ENCODE measurements at places on chromosomes 7 and 10.
A peak's percentile ranks its signal among the peaks of the same experiment; 100 is the strongest.

DNA sequence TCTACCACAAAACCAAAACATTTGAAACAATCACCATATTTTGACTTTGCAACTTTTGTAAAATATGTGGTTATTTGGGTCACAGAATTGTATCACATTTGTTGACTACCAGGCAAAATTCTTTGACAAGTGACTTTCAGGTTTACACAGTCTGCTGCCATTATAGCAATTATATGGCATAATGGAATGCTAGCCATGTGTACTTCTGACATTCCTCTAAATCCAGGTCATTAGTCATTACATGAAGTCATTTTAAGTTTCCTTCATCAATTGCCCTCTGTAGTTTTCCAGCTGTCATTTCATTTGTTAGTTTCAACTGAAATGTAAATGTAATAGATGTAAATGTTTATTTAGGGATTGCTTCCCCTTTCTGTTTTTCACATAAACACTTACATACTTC is 137.5 kb downstream of the IMMP2L start:
- no peak overlapping the region for H3K4me3 ChIP-seq
- H3K36me3 ChIP-seq, result no peaks in the 10 kb centered on the region
- H3K27ac ChIP-seq, result no peak overlapping the region
- H3K4me1 ChIP-seq, result no peaks in the 10 kb centered on the region
- DNase-seq, result no peak
- H3K27me3 ChIP-seq, result no peaks in the 10 kb centered on the region

- no peak for DNase-seq
- no peaks in the 10 kb centered on the region for H3K27me3 ChIP-seq
- peaks cover 69% of the 10 kb centered on the region for H3K36me3 ChIP-seq
These were observed 40.7 kb downstream of the OGDH start for GRCh38 chr7:44646921-44647636.

- H3K36me3 ChIP-seq, result peaks cover 93% of the 10 kb centered on the region
- no peak overlapping the region for H3K27ac ChIP-seq
- DNase-seq, result no peak
- H3K27me3 ChIP-seq, result no peaks in the 10 kb centered on the region
- H3K4me3 ChIP-seq, result no peak overlapping the region
These were observed 57.0 kb upstream of the EFCAB10 start for GRCh38 chr7:105638334-105638733.

DNA sequence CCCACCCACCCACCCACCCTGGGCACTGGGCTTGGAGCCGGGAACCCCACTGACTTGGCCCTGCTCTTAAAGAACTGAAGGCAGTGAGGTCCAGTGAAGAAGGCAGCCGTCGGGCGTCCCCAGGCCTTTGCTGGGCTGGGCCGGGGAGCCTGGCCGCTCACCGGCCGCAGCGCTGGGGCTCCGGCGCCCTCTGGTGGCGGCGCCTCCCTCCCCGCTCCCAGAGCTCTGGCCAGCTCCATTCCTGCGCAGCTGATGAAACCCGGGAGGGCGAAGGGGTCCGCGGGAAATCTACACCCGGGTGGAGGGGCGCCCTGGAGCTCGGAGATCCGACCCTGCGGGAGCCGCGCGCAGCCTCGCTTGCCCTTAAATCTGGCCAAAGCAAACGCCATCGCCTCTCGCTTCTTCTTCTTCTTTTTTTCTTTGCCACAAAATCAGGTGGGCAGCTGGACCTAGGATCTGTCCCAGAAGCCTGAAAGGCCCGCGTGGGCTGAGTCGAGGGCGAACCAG is 1.7 kb upstream of the CXCL12 start:
- no peak overlapping the region for H3K4me3 ChIP-seq
- peaks cover 47% of the 10 kb centered on the region for H3K27me3 ChIP-seq
- H3K27ac ChIP-seq, result no peak overlapping the region
- no peak for DNase-seq
- H3K4me1 ChIP-seq, result peaks cover 7% of the 10 kb centered on the region

DNA sequence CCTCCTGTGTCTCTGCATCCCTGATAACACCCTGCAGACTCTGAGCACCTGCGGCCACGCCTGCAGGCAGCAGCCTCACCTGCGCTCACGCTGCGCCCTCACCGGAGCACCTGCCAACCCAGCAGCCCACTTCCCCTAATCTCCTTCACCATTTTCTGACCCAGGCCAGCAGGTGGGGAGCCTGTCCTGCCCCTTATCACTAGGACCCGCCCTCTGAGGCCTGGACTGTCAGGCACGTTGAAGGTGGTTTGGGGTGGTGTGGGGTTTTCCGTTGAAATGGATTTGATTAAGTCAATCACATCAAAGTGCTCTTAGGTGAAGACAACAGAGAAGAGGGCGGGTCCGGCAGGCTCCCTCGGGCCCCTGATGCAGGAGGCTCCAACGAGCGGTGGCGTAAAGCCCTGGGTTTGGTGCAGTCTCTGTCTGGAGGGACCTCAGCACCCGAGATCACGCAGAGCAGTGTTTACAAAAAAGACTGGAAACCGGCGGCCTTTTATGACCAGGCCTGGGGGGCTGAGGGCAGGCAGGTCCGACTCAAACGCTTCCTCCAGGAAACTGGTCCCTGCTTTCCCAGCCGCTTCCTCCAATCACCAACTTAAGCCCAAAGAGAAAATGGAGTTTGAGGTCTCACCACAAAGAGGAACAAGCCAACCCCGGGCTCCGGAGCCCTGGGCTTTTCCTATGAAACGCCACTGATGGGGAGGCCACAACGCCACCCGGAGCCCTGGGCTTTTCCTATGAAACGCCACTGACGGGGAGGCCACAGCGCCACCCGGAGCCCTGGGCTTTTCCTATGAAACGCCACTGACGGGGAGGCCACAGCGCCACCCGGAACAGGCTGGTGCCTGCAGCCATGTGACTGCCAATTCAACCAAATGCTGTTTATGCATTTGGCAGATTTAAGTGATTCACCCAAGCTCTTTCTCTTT is 45.5 kb downstream of the DPYSL4 start:
- peak; percentile 77 for DNase-seq
- H3K27ac ChIP-seq, result no peak overlapping the region
- peaks cover 14% of the 10 kb centered on the region for H3K4me1 ChIP-seq
- H3K36me3 ChIP-seq, result no peaks in the 10 kb centered on the region

DNA sequence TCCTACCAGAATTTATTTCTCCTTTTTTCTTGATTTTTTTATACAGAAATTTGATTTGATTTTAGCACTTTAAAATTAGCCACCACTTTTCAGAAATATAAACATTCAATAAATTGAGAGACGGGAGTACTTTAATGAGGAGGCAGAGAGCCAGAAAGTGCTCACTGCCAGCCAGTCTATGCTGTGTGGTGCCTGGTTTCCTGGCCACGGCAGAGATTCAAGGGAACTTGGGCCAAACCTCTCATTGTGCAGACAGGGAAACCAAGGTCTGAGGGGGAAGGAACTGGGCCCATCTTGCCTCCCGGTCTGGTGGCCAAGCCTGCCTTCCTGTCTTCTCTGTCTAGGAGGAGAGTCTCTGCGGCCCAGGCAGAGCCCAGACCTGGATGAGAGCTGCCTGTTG is 25.9 kb downstream of the ADAMTS14 start:
- H3K36me3 ChIP-seq, result no peaks in the 10 kb centered on the region
- no peaks in the 10 kb centered on the region for H3K4me1 ChIP-seq
- H3K27me3 ChIP-seq, result no peaks in the 10 kb centered on the region
- H3K4me3 ChIP-seq, result no peak overlapping the region

DNA sequence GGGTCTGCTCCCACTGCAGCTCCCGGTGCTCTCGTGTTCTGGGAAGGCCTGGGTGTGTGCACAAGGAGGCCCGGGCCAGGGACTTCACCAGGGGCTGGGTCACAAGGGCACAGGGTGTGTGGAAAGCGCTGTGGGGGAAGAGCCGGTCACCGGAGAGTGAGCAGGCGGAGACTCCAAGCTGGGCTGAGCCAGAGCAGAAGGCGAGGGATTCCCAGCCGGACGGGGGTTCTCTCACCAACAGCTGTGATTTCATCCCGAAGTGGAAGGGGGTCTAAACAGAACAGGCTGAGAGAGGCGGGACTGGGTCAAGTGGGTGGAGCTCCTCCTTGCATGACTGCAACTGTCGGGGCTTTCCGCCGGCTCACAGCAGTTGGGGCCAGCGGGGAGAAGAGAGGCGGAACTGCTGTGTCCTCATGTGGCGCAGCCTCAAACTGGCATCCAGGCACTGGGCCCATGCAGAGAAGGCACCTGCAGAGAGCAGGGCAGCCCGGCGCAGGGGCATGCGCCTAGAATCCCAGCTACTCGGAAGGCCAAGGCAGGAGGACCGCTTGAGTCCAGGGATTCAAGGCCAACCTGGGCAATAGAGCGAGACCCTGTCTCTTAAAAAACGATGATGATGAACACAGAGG is 7.6 kb upstream of the ORAI2 start:
- H3K36me3 ChIP-seq, result peaks cover 42% of the 10 kb centered on the region
- H3K27me3 ChIP-seq, result no peaks in the 10 kb centered on the region
- peak; percentile 84 for DNase-seq

DNA sequence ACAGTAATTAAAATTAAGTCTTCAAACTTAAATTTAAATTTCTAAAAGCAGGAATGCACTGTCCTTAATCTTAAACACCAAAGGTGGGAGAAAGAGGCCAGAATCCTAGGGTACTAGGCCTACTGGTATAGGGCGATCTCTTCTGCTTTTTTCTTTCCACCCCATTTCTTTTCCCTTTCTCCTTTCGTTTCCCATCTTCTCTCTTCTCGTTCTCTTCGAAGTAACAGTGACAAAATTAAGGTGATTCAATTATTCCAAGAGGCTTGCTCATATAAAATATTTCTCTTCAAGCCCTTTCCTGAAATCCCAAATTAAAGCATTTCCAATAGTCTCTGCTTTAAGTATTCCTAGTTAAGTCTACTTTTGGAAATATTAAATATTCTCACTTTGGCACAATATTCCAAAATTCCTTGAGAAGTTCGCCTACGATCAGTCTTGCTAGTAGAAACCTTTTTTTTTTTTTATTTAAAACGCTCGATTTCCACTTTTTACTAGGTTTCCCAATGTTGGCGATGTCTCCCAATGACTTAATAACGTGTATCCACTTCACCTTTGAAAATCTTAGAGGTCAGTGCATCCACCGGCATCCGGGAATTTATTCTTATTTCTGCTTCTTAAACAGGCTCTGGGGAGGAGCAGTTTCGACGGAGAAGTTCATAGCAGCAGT is 765 bp upstream of the LCOR start:
- peak overlapping the region; percentile 88 for H3K27ac ChIP-seq
- no peak for DNase-seq
- H3K27me3 ChIP-seq, result no peaks in the 10 kb centered on the region
- peak overlapping the region; percentile 88 for H3K4me3 ChIP-seq
- peaks cover 39% of the 10 kb centered on the region for H3K4me1 ChIP-seq

GRCh38 chr10:1658658-1659057 is 78.7 kb downstream of the ADARB2 start:
- no peaks in the 10 kb centered on the region for H3K4me1 ChIP-seq
- no peak overlapping the region for H3K27ac ChIP-seq
- H3K27me3 ChIP-seq, result no peaks in the 10 kb centered on the region
- no peak overlapping the region for H3K4me3 ChIP-seq
- no peaks in the 10 kb centered on the region for H3K36me3 ChIP-seq

DNA sequence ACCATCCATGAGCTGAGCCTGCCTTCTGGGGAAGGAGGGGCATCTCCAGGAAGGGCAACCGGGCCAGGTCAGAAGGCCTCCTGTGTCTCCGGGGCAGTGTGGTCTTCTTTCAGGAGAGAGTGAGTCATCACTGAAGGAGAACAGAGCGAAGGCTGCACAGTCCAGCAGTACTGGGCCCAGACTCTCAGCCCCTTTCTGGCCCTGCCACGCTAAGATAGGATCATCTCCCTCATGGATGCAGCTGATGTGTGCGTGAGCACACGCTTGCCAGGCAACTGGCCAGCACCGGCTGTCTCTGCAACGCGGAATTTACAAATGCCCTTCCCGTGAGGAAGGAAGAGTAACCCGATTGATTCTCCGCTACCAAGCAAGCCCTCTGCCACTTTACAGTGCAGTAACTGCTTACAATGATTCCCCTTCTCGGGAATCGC is 328.2 kb downstream of the TNS3 start:
- no peaks in the 10 kb centered on the region for H3K36me3 ChIP-seq
- peak overlapping the region; percentile 89 for H3K27ac ChIP-seq
- H3K4me1 ChIP-seq, result peaks cover 19% of the 10 kb centered on the region
- peak overlapping the region; percentile 65 for H3K4me3 ChIP-seq
- DNase-seq, result no peak

- no peaks in the 10 kb centered on the region for H3K27me3 ChIP-seq
- no peaks in the 10 kb centered on the region for H3K4me1 ChIP-seq
- H3K27ac ChIP-seq, result no peak overlapping the region
- no peak for DNase-seq
- H3K4me3 ChIP-seq, result no peak overlapping the region
These were observed 86.5 kb downstream of the SEC61G start for GRCh38 chr7:54672519-54672918.

DNA sequence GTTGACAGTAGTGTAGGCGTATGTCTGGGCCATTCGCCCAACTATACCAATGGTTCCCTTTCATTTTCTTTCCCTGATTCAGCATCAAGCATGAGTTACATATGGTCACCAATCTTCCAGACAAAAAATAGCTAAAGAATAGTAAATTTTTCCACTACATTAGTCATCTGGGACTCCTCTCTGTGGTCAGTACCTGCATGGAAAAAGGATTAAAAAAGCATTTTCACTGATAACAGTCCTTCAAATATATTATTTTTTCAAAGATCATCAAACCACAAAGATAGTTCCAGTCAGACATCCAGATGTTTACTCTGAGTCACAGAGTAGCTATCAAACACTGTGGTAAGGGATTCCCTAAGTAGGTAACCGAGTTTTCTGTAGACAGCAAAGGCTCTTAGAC is 302.6 kb upstream of the SEMA3D start:
- DNase-seq, result no peak
- no peaks in the 10 kb centered on the region for H3K4me1 ChIP-seq
- no peaks in the 10 kb centered on the region for H3K36me3 ChIP-seq

DNA sequence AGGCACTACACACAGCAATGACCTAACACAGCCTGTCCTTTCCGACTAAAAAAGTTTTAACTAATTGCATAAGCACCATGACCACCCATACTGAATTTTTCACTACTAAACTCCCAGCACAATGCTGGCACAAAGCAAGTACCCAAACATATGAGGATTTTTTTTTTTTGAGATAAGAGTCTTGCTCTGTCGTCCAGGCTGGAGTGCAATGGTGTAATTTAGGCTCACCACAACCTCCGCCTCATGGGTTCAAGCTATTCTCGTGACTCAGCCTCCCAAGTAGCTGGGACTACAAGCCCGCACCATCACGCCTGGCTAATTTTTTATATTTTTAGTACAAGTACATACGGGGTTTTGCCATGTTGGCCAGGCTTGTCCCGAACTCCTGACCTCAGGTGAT is 5.1 kb downstream of the UBE2H start:
- no peaks in the 10 kb centered on the region for H3K36me3 ChIP-seq
- DNase-seq, result no peak
- no peak overlapping the region for H3K4me3 ChIP-seq
- H3K4me1 ChIP-seq, result peaks cover 55% of the 10 kb centered on the region

DNA sequence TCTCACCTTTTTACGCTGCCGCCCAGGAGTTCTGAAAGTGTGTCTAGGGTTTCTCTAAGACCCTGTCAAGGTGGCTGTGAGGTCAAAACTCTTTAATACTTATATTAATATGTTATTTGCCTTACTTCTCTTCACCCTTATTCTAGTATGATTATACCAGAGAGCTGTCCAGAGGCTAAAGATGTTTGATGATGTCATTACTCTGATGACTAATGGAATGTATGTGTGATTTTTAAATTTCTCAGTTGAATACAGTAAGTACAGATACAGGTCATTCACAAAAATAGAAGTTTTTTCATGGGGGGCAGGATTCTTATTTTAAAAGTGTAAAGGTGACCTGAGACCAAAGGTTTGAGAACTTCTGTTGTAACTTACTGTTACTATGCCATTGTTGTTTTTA is 150.6 kb upstream of the FOXP2 start:
- H3K27ac ChIP-seq, result no peak overlapping the region
- H3K4me3 ChIP-seq, result no peak overlapping the region
- DNase-seq, result no peak
- H3K36me3 ChIP-seq, result no peaks in the 10 kb centered on the region

GRCh38 chr10:978826-979421 is 9.3 kb upstream of the GTPBP4 start:
- no peaks in the 10 kb centered on the region for H3K27me3 ChIP-seq
- H3K4me3 ChIP-seq, result no peak overlapping the region
- no peak overlapping the region for H3K27ac ChIP-seq
- DNase-seq, result no peak
- H3K36me3 ChIP-seq, result no peaks in the 10 kb centered on the region
